ENCODE measurements at places on chromosomes 12 and 14. TPM values are rescaled to one million over a fixed set of nuclear protein-coding genes. Genes with fewer than 3 reads are reported as not detected.

GRCh38 chr12:105854071-105854470 lies 284.7 kb downstream of the NUAK1 start:
- no peak for DNase-seq

DNA sequence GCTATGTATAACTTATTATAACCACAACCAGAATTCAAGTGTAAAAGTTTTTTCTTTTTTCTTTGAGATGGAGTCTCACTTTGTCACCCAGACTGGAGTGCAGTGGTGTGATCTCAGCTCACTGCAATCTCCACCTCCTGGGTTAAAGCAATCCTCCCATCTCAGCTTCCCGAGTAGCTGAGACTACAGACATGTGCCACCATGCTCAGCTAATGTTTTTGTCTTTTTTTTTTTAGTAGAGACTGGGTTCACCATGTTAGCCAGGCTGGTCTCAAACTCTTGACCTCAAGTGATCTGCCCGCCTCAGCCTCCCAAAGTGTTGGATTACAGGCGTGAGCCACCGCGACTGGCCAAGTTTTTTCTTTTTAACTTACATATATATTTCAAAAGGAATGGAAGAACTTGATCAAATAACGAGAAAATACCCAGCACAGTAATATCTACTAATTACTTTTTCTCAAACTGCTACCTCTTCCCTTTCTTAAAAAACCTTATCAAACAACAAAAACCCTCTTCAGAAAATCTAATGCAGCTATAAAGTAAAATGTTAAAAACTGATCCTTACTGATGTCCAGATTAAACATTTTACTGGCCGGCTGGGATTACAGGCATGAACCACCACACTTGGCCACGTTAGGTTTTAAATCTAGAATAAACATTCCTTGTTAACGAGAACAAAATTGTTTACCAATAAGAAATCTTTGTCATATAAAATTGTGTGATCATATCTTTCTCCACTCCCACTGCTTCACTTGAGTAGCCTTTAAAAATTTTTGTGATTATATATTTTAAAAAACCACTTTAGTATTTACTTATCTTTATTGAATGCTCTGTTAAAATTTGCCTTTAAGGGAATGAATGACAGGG lies 41.3 kb upstream of the WDR89 start:
- no peak for DNase-seq

- no peak for DNase-seq
Observed at GRCh38 chr12:2944401-2945047, 14.7 kb upstream of the TEAD4 start.

- no peak for DNase-seq
Observed at GRCh38 chr14:61130512-61131260, 149.6 kb downstream of the SLC38A6 start.

GRCh38 chr12:89352242-89352491 lies 134 bp downstream of the DUSP6 start:
- no peak for DNase-seq

DNA sequence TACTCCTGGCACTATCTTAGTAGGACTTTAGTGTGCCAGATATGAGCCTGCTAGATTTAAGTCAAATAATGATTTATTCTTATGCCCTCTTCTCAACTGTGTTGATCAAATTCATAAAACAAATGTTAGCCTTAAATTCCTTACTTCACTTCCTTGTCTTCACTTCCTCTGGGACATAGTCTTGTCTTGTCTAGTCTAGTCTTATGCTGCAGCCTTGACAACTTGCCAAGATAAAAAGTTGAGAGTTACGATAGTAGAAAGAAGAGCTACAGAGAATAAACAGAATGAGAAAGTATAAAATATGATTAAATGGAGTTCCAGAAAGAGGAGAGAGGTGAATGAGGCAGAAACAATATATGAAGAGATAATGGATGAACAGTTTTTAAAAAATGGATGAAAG lies 378.1 kb downstream of the DAD1 start:
- DNase-seq = no peak

GRCh38 chr12:72380441-72380840 lies 108.3 kb downstream of the TRHDE start:
- no peak for DNase-seq

DNA sequence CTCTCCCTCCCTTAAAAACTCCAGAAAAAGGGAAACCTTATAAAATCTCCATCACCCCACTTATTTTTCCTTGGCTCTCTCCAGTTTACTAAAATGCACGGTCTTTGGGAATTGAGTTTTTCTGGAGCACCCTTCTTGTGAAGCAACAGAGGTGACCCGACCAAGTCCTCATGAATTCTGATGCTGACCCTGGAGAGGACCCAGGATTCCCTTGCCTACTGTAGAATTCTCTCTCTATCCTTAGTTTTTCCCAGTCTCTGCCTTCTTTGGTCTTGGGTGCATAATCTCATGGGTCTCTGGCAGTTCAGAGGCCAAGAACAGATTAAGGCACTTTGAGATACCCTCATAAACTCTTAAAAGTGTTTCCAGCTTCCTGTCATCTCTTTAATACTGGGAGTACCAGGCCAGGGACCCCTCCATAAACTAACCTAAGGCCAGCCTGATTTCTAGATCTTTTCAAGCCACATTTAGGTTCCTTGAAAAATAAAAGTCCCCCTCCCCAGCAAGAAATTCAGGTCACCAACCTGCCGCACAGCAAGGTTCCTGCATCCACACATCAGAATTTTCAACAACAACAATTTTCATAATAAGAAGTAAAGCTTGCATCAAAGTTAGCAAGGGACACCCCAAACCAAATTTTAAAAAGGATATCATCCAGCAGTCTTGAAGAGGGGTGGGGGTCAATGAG lies 5.1 kb upstream of the HOXC4 start:
- no peak for DNase-seq

- DNase-seq = no peak
Observed at GRCh38 chr12:102182635-102183034, 15.0 kb downstream of the PMCH start.

DNA sequence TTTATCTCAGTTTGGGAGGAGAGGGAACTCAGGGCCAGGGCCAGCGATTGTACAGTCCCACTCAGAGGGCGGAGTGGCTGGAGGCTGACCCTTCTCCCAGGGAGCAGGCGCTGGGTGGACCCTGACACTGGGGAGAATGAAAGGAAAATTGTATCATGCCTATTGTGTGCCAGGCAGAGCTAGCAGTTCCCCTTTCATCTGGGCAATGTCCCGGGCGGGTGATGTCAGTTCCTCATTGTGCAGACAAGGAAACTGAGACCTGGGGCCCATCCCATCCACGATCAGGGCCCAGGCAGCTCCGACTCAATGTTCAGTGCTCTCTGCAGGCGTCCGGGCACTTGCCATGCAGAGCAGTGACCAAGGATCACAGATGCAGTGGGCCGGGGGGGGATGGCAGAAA lies 101.9 kb upstream of the RTL1 start:
- DNase-seq = no peak

GRCh38 chr14:68705741-68706283 lies 87.1 kb downstream of the ZFP36L1 start:
- no peak for DNase-seq

DNA sequence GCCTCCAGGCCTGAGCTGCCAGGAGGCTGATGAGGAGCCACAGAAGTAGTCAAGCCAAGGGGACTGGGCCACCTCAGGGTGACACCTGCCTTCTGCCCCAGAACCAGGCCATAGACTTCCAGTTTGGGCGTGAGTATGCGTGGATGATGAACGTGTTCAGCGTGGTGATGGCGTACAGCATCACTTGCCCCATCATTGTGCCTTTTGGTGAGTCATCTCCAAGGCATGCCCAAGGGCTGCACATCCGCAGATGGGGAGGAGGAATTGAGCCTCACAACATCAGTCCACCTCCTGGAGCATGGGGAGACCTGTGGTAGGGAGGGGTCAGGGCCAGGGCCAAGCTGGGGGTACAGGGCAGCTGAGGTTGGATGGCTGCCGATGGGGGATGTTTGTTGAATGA lies 22.3 kb downstream of the NGB start:
- DNase-seq = no peak

DNA sequence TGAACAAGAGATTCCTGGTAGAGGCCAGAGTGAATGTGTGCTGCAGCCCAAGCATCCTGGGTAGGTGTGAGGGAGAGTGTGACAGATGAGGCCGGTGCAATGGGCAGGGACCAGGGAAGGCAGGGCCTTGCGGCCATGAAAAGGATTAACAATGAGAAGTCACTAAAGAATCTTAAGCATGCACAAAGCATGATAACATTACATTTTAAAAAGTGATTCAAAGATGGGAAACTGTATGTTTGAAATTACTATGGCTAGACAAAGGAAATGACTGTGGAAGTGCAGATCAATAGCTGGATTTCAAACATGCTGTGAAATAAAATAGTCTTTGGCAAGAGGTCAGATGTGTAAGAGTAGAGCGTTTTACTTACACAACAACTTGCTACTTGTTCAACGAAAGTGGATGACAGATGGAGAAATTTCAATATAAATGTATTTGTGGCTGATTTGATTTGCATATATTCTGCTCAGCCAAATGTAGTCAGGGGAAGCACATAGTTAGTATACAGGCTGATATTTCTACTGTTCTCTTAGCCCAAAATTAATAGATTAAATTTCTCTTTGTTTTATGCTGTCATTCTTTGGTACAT lies 175.5 kb downstream of the CCDC59 start:
- DNase-seq = no peak

DNA sequence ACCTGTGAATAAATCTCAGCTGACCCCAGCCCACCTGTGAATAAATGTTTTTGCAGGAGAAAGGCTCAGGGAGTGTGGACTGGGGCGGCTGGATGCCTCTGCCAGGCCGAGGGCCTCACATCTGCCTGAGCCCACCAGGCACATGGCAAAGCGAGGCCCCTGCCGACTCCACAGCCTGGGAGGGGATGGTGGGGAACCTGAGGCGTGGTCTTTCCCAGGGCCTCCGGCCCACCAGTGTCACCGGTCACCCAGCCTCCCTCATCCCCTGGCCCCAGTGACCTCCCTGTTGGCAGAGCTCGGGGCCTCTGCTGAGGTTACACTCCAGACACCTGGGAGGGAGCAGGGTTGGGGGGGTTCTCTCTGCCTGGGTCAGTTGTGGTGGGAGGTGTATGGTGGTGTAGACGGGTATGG lies 8.2 kb downstream of the NOC4L start:
- DNase-seq = no peak

DNA sequence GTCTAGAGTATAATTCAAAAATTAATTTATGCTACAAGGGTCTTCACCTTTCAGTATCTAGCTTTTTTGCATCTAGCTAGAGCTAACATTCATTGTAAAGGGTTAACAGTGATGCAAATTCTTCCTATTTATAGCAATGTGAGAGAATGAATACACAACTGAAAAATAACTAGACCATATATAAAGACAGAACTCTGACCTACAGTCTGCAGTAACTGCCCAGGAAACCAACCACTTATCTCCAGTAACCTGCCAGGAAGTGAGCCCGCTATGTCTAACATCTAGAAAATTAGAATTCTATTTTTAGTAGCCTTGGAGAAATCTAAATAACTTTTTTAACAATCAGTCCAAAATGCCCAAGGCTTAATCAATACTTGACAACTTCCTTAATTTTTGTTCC lies 1021.9 kb downstream of the LRFN5 start:
- no peak for DNase-seq

DNA sequence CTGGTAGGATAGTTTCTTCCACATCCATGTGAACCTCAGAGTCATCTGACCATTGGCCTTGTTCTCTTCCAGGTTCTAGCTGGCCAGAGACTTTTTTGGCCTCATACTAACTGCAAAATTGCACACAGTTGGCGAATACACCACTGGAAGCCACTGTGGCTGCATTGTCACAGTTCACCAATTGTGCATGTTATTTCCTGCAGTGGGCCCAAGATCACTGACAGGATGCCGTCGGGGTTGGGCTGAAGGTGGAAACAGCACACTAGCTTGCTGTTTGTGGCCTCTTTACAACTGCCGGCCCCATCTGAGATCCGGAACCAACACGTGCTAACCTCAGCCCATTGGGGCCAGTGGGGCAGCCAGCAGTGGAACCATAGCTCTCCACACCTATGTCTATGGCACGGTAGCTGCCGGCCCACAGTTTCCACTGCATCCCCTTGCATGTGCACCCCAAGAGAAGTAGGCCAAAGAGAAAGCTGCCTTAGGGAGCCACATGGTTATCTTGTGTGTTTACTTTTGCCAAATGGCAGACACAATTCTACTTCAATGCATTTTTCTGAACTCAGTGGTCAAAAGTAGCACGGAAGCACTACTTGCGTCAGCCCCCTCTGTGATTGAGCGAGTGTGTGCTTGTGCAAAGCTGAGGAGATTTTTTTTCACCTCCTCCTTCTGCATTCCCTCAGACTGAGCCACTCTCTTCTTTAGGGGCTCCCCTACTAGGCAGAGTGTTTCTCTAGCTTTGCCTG lies 464.0 kb downstream of the RAD51B start:
- no peak for DNase-seq

GRCh38 chr12:116945886-116946550 lies 35.3 kb downstream of the FBXW8 start:
- no peak for DNase-seq

DNA sequence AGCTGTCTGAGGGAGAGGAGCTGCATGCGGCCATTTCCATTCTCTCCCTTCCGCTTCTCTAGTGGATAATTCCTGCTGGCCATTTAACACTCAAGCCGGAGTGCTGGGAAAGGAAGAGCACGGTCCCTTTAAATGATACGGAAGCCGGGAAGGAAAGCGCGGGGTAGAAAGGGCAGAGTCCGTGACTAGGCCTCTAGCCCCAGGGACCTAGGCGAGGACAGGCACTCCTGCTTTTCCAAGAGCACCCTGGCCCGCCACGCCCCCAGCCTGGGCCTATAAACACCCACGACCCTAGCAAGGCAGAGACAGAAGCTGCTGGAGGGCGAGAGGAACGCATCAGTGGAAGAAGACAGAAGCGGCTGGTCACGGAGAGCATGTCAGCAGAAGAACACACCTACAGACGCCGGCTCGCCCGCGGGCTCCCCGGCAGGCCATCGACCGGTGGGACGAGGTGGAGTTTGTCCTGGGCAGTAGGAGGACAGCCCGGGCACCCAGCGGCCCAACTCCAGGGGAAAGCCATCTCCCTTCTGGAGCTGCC lies 1206.6 kb upstream of the TMEM132C start:
- no peak for DNase-seq

- DNase-seq = no peak
Observed at GRCh38 chr12:54704202-54704601, 56.0 kb upstream of the DCD start.

- DNase-seq = no peak
Observed at GRCh38 chr14:91202234-91202974, 42.1 kb downstream of the GPR68 start.

- no peak for DNase-seq
Observed at GRCh38 chr14:95294834-95295599, 24.7 kb downstream of the CLMN start.

- DNase-seq = no peak
Observed at GRCh38 chr12:5912011-5912410, 33.0 kb downstream of the ANO2 start.

The NINJ2 gene
- not detected for polyA plus RNA-seq

The SLC7A7 gene
- polyA plus RNA-seq = 7.5 TPM

The NTS gene
- polyA plus RNA-seq = not detected

The IGF1 gene
- 0.10 TPM for polyA plus RNA-seq

The DAO gene
- polyA plus RNA-seq = not detected

The APOF gene
- polyA plus RNA-seq = not detected

The DPPA3 gene
- not detected for polyA plus RNA-seq

The LAG3 gene
- 0.33 TPM for polyA plus RNA-seq

The MYF5 gene
- polyA plus RNA-seq = not detected

The SLC25A47 gene
- not detected for polyA plus RNA-seq

The KLRF2 gene
- not detected for polyA plus RNA-seq

The ITGB7 gene
- 0.15 TPM for polyA plus RNA-seq

The A2M gene
- polyA plus RNA-seq = 0.48 TPM

The A2ML1 gene
- polyA plus RNA-seq = not detected

The CPNE6 gene
- not detected for polyA plus RNA-seq

The PLXNC1 gene
- polyA plus RNA-seq = 3.8 TPM

Data from AG04450 (cell line).